Ureter (tissue), 1 donor: ENCODE measurements at places on chromosomes 7 and 10. TPM values are rescaled to one million over a fixed set of nuclear protein-coding genes. Genes with fewer than 3 reads are reported as not detected.

DNA sequence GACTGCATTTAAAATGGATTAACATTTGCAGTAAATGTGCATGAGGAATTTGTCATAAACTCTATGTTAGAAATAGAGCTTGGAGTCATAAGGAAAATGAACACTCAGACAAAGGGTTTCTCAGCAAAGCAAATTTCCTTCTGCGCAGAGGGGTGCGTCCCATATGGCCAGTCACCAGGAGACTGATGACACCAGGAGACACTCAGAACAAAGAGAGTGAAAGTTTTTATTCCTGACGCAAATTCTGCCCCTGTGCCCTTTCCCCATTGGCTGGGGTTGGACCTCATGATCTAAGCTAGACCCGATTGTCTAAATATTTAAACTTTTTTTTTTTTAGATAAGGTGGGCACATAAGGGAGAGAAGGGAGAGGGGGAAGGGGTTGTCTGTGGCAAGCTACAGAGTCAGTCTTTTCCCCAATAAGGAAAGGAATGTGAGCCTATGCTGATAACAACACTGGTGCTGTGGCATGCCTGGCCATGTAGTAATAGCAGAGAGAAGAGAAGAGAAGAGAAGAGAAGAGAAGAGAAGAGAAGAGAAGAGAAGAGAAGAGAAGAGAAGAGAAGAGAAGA, 202.0 kb downstream of the POM121L12 start:
- DNase-seq, result no peak

- no peak for DNase-seq
These were observed 8.8 kb upstream of the LAMB4 start for GRCh38 chr7:108138911-108139310.

DNA sequence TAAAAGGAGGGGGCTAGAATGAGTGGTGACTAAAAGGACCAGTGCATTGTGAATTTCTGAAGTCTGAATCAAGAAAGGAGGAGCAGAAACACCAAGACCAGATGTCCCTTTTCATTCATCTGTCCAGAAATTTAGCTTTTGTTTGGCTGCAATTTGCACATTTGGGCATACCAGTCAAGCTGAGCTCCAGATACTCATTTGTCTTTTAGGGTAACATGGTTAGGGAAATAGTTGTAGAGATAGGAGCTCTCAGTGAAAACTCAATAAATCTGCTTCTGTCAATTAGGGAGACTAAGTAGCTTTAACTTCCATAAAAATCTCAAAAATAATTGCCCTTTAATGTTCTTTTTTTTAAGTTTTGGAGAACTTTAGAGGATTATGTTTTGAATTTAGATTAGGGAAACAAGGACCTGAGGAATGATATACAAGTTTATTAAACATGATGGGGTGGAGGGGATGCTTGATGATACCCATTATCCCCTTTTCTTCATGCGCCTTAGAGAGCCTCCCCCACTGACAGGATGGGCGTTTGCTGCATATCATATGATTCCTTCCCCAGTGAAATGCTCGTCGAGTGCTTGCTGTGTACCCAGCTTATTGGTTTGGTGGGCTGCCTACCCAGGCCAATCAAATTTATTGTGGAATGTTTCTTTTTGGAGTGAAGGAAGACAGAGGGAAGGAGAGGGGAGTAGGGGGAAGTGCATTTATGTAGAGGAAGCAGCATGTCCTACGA, 50.7 kb upstream of the RPA3 start:
- no peak for DNase-seq

DNA sequence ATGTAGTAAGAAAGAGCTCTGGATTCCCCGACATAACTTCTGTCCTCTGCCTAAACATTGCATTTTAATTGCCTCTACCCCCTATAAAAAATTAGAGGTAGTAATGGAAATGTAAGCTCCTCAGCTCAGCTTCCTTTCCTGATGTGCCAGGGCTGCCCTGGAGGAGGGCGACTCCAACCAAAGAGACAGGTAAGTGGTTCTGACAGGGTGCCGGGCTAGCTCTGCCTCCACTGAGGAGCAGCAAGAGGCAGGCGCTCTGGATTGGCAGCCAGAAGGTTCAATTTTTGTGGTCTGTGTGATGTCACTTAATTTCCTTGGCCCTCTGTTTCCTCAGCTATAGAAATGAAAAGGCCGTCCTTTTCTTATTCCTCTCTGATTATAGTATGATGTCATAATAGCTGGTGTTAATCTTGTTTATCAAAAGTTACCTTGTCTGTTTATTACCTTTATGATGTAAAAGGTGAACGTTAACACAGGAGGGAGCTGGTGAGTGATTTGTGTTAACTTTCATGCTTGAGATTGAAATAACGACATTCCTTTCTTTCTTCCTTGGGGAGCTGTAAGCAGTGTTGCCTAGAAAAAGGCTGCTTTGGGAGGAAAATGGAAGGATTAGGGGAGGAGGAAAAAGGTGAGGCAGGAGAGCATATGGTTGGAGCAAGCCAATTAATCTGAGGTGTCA, 51.8 kb downstream of the ANLN start:
- no peak for DNase-seq

- no peak for DNase-seq
These were observed 47.7 kb downstream of the NPVF start for GRCh38 chr7:25180592-25180923.

DNA sequence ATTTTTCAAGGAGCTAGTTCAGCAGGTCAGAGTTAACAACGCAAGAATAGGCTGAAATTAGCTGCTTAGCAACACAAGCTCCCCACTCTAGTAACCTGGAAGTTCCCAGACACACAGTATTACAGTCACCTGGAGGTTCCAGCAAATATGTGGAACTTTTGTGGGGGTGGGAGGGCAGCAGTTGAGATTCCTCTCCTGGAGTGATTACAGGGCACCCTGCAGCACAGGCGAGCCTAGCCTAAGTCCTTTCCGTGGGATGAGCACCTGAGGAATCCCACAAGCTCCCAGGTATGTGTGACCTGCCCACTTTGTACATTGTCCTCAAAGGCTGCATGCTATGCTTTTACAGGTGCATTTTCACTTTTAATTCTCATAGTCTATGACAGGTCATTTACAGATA, 13.6 kb downstream of the TPK1 start:
- DNase-seq, result no peak

Gene CALML3
- not detected for total RNA-seq

Gene MEIG1
- total RNA-seq, result 1.1 TPM

Gene POU6F2
- 0.39 TPM for total RNA-seq

Gene SPDYE5
- 0.39 TPM for total RNA-seq

Gene TUBAL3
- not detected for total RNA-seq

Gene ASAH2
- 11.3 TPM for total RNA-seq

Gene GNAT3
- total RNA-seq, result not detected

Gene OGDH
- 109 TPM for total RNA-seq
